Cortex of kidney (tissue), 1 donor: ENCODE measurements at places on chromosomes 2 and 18.

DNA sequence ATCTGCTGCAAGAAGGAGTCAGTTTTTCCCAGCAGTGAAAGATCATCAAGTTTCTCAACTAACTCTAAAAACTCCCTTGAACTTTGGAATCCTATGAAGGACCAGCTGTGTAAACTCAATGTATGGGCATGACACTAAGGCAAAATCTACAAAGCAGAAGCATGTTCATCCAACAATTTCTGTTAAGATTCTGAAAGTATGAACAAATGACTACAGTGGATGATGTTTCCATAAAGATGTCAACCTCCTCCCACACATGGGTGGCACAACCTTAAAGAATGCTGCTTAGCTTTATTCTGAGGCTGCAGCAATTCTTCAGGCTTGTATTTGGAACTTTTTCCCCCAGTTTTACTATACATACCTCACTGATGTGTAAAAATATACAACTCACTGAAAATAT lies 47.2 kb downstream of the WDR33 start:
- DNase-seq = no peak

DNA sequence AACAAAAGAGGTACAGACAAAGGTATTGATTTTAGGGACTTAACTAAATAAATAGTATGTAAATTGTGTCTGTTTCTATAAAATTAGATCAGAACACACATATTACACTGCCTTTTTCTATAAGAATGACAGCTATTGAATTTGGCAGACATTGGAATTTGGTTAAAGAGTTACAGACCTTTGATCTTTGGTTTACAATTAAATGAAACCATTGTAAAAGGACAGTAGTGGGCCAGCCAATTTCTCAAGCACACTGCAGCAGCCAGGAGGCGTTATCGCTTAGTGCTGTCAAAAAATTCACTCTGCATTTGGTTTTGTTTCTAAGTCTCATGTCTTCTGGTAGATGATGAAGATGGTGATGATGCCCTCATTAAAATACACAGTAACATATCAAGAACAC lies 175.9 kb downstream of the NR4A2 start:
- DNase-seq = no peak

- DNase-seq = no peak
Measured at GRCh38 chr2:235638541-235639427, 144.9 kb downstream of the AGAP1 start.

GRCh38 chr18:9356976-9357375 lies 22.4 kb downstream of the TWSG1 start:
- DNase-seq = no peak

DNA sequence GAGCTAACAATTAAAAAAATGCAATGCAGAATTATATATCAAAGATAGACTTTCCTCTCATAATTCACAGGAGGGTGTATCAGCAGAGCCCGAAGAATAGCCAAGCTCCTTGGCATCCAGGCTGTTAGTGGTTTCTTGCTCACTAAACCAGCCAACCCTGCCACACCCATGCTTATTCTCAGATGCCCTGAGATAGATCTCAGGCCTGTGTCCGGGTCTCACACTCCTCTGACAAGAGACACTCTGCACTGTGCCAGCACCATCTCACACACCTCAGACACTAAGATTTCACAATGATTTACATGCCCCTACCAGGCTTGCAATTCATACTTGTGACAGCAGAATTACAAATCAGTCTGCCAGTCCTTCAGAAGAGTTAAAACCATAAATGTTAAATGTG lies 64.5 kb downstream of the OSBPL1A start:
- DNase-seq = no peak

- no peak for DNase-seq
Measured at GRCh38 chr2:37794717-37795116, 123.3 kb upstream of the CDC42EP3 start.

- DNase-seq = no peak
Measured at GRCh38 chr2:204202253-204202652, 265.7 kb downstream of the ICOS start.

DNA sequence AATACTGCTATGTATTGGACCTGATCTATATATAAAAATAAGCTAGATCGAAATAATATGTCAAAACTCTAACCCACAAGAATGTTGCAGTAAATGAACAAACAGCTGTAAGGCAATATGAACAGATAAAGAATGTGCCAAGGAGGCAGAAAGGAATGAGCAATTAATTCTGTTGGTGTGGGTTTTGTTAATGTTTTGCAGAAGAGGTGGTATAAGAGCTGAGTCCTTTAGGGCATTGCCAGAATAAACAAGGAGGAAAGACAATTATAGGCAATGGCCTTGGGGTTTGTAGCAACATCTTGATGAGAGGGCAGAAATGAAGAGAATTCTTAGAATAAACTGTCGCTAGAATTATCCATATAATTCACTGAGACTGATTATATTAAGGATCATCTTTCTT lies 240.9 kb upstream of the GULP1 start:
- DNase-seq = no peak

- DNase-seq = no peak
Measured at GRCh38 chr2:108315444-108315934, 26.8 kb downstream of the SULT1C2 start.

DNA sequence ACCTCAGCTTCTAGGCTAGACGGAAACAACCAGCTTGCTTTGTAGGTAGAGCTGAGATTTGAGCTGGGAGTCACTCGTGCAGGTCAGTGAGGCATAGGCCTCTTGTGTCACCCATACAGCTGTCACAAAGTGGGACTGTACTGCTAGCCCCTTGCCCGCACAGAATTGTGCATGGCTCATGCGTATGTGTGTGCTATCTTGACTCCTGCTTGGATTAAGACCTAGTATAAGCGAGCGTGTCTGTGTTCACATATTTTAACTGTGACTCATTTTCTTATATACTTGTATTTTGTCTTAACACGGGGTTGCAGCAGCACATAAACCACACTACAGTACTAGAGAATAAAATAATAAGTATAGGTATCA lies 20.1 kb downstream of the CEP68 start:
- no peak for DNase-seq

DNA sequence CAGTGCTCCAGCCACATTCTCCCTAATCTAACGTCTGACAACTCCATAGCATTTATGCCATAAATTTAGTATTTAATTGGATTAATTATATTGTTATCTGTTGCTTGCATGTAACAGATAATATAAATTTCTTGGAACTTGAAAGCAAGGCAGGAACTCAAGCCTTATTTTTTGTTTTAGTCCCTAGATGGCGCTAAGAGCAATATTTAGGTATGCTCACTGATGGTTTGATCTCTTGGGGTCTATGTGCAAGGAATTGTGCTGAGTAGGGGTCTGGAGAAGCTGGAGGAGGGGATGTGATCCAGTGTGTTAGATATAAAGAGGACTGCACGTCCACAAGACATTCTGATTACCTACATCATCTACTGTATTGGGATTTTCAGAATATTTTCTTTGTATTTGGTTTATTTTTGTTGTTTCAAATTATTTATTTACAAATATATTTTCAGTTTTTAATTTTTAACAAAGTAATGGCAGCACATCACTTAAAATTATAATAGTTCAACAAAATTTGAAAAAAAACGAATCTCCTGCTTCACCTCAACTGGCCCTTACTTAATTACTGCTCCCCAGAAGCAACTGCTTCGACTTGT lies 32.8 kb downstream of the KATNAL2 start:
- no peak for DNase-seq

GRCh38 chr18:51516478-51517038 lies 319.1 kb upstream of the MEX3C start:
- DNase-seq = no peak

DNA sequence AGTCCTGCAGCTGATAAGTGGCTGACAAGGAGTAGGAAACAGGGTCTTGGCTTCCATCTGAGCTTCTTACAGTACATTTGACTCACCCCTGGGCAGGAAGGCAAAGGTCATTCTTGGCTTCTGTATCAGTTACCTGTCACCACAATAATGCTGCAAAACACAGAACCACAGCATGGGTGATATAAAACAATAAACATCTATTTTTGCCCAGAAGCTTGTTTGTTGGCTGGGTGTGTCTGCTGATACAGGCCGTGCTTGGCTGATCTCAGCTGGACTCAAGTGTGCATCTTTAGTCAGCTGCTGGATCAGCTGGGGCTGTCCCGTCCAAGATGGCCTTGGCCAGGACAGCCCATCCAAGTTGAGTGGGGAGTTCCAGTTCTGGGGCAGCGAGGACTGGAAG lies 34.7 kb downstream of the ONECUT2 start:
- no peak for DNase-seq

DNA sequence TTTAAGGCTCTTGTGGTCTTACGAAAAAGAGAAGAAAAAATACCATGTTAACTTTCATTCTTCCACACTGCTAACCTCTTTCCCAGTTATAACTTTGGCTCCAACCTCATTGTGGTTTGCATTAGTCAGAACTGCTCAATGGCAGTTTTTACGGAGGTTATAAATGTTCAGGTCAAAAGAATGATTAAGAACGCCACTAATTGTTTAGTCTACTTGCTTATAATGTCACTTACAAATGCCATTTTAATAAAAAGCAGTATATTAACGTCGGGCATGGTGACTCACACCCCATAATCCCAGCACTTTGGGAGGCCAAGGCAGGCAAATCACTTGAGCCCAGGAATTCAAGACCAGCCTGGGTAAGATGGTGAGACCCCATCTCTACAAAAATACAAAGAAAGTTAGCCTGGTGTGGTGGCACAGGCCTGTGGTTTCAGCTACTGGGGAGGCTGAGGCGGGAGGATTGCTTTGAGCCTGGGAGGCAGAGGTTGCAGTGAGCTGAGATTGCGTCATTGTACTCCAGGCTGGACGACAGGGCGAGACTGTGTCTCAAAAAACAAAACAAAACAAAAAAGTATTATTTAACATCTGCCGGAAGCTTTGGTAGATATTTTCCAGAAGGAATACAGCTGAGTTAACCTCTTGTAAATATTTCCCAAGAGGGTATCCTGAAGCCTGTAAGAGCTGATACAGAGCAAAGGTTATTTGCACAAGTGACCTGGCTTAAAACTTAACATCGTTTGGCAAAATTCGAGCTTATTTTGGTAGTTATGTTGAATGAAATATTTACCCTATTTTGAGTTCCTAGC lies 5.1 kb downstream of the AGPS start:
- DNase-seq = no peak

GRCh38 chr2:33126552-33126951 lies 179.8 kb downstream of the LTBP1 start:
- DNase-seq = no peak

- DNase-seq = no peak
Measured at GRCh38 chr18:50104421-50104820, 90.5 kb downstream of the MYO5B start.

GRCh38 chr2:127737892-127738291 lies 36.6 kb downstream of the SFT2D3 start:
- no peak for DNase-seq

- DNase-seq = no peak
Measured at GRCh38 chr2:62415518-62415917, 90.5 kb downstream of the TMEM17 start.

- DNase-seq = no peak
Measured at GRCh38 chr18:38587571-38587970, 1022.0 kb upstream of the CELF4 start.

- no peak for DNase-seq
Measured at GRCh38 chr18:51361130-51361860, 163.8 kb upstream of the MEX3C start.

- DNase-seq = no peak
Measured at GRCh38 chr2:8107621-8108378, 574.1 kb upstream of the ID2 start.

- DNase-seq = no peak
Measured at GRCh38 chr2:238847841-238848690, at the start of gene TWIST2. Gene TWIST2 (plus strand): TSS chr2:238848085. CDS start chr2:238848216, 131 bp downstream.

GRCh38 chr2:169324581-169325260 lies 37.6 kb downstream of the LRP2 start:
- no peak for DNase-seq

DNA sequence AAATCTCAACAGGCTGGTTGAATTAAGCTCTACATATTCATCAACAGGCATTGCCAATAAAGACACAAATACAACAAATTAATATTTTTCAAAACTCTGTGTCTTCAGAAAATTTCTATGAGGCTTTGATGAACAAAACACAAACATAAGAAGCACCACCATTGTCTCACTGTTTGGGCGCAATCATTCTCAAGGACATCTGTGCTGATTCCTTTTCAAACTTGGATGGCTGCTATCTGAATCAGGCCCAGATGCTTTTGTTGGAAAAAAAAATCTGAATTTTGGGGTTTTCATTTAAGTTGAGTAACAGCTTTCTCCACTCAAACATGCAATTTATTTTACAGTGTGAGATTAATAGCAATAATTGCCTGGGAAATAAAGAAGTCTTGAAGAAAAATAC lies 173.8 kb downstream of the NRXN1 start:
- no peak for DNase-seq

DNA sequence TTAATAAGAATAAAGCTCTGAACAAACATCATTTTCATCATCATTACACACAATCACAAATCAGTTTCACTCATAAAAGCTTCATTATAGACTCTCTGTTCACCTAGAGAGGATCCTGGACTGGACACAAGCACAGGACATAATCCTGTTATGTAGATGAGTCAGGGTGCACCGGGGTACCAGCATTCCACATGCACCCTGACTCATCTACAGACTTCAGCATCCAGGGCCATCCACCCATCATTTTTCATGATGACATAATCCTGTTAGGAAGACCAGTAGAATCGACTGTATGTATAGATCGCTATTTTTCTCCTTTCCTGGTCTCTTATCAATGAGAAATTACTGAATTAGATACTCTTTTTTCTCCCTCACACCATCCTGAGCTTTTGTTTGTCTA lies 73.7 kb upstream of the PIK3C3 start:
- DNase-seq = no peak

GRCh38 chr2:149466635-149467034 lies 120.9 kb downstream of the MMADHC start:
- DNase-seq = no peak

- no peak for DNase-seq
Measured at GRCh38 chr2:3641841-3642421, 16.1 kb upstream of the ALLC start.

- no peak for DNase-seq
Measured at GRCh38 chr2:74031221-74031620, 46.5 kb downstream of the TET3 start.

DNA sequence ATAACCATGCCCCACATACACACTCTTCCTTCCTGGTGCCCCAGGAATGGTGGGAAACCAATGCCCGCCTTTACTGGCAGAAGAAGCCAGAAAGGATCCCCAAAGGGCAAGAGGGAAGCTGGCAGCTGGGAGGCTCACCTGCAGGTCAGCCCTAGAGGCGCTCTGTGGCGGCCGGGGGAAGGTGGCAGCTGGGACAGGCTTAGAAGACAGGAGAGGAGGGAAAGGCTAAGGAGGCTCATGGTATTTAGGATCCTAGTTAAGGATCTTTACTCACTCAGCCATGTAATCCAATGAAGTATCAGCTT lies 23.8 kb downstream of the ADRA2B start:
- no peak for DNase-seq

DNA sequence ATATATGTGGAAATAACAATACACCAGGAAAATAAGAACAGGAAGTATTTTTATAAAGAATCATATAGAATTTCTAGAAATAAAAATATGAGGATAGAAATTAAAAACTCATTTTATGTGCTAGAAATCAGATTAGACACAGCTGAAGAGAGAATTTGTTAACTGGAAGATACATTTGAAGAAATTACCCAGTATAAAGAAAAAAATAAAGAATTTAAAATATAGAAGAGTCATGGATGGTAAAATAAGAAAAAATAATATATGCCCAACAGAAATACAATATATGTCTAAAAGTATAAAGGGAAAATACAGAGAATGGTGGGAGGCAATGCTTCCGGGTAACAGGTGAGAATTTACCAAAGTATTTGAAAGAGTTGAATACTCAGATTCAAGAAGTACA lies 539.9 kb downstream of the NR4A2 start:
- DNase-seq = no peak
